HCT116 (cell line): ENCODE measurements at places on chromosomes 16 and 17.
A peak's percentile ranks its signal among the peaks of the same experiment; 100 is the strongest.

- no peak for DNase-seq
These were observed 227.3 kb downstream of the COPRS start for GRCh38 chr17:31631766-31632165.

DNA sequence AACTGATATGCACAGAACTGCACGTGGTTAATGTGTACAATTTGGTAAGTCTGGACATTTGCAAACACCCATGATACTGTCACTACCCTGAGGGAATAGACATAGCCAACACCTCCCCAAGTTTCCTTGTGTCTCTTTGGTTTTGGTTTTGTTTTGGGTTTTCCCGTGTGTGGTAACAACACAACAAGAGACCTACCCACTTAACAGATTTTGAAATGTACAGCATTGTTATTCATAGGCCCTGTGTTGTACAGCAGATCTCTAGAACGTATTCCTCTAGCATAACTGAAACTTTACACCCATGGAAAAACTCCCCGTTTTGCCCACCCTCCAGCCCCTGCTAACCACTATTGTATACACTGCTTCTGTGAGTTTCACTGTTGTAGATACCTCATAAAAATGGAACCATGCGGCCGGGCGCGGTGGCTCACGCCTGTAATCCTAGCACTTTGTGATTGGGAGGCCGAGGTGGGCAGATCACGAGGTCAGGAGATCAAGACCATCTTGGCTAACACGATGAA is 76.3 kb upstream of the TBC1D3K start:
- DNase-seq, result no peak

GRCh38 chr16:16162591-16162990 is 60.7 kb downstream of the ABCC6 start:
- no peak for DNase-seq

DNA sequence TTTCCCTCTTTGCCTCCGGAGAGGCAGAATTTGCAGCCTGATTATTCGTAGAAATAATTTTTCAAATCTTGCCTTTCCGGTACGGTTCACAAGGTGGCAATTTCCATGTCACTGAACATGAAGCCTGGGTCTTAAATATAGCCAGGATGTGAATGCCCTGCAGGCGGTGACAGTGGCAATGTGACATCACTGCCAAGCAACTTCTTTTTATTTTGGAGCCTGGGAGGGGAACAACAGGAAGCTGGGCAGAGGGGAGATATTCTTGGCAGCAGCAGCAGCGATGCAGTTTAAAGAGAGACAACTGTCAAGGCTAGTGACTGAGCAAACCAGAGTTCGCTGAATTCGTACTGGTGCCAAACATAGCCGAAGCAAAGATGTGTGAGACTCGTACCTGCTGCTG is 171.1 kb downstream of the SNX29 start:
- no peak for DNase-seq

GRCh38 chr16:22813948-22814710 is at the start of gene HS3ST2:
HS3ST2 (plus strand) TSS chr16:22814162; CDS start chr16:22814611, 449 bp downstream.
- no peak for DNase-seq

GRCh38 chr16:69859105-69859989 is 91.8 kb upstream of the CLEC18A start:
- DNase-seq, result peak; percentile 33

DNA sequence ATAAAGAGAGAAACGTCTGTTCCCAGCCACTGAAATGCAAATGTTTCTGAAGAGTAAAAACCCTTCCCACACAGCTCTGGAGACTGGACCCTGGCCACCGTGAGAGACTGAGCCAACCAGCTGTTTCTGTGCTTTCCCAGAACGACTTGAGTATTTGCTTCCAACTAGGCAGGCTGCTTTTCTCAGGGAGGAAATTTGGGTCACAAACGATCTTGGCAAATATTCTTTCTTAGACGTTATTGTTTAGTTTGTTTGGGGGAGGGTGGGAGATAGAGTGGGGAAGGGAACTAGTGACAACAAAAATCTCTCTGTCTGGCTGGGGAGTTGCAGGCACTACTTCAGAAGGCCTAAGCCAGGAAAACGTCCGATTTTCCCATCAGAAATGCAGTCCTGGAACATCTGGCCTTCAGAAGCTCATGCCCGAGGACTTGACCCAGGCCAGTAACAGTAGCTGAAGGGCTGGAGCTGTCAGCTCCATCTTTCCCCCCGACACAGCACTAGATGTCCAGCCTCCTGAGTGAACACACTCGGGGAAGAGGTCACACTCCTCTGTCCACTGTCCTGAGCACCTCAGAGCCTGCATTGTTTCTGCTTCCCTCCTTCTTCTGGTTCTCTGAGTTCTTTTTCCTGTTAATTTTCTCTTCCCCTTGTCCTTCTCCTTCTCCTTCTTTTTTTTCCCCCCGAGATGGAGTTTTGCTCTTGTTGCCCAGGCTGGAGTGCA is 4.0 kb downstream of the CCDC92B start:
- no peak for DNase-seq

DNA sequence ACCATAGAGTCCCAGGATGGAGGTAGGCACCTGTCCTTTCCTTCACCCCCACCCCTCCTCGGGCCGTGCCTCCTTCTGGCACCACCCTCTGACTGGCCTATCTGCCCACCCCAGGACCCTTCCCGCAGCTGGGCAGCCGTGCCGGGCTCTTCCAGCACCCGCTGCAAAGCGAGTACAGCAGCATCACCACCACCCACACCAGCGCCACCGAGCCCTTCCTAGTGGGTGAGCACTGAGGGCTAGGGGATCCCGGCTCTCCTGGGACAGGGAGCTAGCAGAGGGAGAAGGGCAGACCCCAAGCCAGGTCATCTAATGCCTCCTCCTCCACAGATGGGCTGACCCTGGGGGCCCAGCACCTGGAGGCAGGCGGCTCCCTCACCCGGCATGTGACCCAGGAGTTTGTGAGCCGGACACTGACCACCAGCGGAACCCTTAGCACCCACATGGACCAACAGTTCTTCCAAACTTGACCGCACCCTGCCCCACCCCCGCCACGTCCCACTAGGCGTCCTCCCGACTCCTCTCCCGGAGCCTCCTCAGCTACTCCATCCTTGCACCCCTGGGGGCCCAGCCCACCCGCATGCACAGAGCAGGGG is 7.8 kb downstream of the GALK1 start:
- no peak for DNase-seq

- DNase-seq, result no peak
These were observed 114.1 kb downstream of the C16orf78 start for GRCh38 chr16:49487746-49488145.

- DNase-seq, result no peak
These were observed 39.0 kb downstream of the TEX2 start for GRCh38 chr17:64223931-64224629.

DNA sequence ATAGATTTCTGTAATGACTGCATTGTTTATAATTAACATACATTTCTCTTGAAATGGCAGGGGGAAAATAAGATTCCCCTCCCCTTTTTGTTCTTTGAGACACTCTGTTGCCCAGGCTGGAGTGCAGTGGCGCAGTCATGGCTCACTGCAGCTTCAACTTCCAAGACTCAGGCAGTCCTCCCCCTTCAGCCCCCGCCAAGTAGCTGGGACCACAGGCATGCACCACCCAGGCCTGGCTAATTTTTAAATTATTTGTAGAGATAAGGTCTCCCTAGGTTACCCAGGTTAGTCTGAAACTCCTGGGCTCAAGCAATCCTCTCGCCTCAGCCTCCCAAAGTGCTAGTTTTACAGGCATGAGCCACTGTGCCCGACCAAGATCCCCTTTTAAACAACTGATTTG is 67.7 kb downstream of the KATNIP start:
- DNase-seq, result no peak

GRCh38 chr16:22262460-22262859 is 34.7 kb upstream of the POLR3E start:
- DNase-seq, result no peak

DNA sequence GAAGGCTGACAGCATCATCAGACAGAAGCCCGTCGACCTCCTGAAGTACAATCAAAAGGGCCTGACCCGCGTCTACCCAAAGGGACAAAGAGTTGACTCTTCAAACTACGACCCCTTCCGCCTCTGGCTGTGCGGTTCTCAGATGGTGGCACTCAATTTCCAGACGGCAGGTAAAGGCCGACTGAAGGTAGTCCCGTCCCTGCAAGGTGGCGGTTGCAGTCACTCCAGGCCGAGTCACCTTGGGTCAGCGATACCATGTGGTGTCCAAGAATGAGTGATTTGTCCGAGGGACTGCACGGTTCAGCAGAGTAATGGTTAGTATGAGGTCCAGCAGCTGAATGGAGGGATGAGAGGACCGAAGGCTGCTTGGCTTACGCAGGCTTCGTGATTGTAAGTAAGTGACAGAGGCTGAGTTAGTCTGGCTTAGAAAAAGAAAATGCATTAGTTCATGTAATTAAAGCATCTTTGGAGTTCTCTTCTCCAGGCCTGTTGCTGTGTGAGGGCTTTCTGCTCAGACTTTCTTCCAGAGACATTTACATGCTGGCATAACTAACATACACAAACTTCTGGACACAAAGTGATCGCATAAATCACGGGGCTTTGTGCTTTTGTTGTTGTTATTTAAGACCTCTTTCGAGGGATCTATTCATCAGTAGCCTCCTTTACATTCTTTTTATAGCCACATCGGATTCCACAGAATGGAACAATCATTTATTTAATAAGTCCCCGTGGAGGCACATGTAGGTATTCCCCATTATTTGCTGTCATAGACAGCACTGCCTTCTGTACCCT is 74.9 kb downstream of the SDR42E1 start:
- DNase-seq, result no peak

DNA sequence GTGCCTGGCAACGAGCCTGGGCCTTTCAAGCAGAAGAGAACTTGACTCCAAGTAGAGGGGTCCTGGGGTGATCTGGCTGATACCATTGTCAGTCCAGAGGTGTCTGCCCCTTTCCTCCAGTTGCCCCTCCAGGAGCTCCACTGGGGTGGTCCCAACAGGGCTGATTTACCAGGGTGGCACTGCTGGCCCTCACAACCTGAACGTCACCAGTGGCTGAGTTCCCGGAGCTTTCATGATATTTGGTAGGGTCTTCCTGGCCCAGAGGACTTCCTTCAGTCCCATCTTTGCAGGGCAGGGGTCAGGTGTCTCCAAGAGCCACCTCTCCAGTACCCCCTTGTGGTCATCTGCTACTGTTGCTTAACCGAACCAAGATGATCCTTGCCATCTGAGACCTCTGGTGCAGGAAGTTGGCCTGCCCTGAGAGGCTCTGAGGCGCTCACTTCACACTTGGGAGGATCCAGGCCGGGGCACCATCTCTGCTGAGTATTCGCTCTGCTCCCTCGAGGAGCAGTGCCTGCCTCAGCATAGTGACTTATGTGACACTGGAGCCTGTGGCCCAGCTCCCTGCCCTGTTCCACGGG is 3.5 kb downstream of the LIMD2 start:
- peak; percentile 21 for DNase-seq

GRCh38 chr17:17876959-17877528 is 40.3 kb upstream of the SREBF1 start:
- DNase-seq, result no peak

- DNase-seq, result peak; percentile 91
These were observed at the start of gene THAP11 for GRCh38 chr16:67841816-67842508. THAP11 (plus strand) TSS chr16:67842320; CDS start chr16:67842555, 235 bp downstream.

DNA sequence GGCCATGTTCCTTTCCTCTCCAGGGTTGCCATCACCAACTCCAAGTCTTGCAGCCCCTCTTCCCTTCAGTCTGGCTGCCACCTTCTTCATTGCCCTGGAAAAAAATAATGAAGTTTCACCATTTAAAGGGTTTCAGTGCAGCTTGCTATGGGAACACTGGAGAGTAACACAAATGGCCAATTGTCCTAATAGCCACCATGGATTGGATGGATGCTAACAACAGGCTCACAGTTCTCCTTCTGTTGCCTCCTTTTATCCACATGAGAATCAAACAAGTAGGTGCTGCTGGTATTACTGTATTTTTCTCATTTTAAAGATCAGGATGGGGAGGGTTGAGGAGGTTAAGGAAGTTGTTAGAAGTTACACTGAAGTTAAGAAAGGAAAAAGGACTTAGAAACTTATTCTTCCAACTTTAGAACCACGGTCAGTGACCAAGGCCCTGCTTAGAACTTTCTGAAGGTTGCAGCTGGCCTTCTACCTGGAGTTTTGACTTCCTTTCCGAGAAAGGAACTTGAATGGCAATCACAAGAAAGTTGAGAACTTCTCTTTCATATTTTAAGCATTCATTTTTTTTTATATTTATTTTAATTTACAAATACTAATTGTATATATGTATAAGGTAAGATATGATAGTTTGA is 198.0 kb upstream of the MAF start:
- no peak for DNase-seq

- no peak for DNase-seq
These were observed 30.7 kb upstream of the CDH5 start for GRCh38 chr16:66335704-66336329.

- no peak for DNase-seq
These were observed 125.3 kb upstream of the SALL1 start for GRCh38 chr16:51276336-51276735.

DNA sequence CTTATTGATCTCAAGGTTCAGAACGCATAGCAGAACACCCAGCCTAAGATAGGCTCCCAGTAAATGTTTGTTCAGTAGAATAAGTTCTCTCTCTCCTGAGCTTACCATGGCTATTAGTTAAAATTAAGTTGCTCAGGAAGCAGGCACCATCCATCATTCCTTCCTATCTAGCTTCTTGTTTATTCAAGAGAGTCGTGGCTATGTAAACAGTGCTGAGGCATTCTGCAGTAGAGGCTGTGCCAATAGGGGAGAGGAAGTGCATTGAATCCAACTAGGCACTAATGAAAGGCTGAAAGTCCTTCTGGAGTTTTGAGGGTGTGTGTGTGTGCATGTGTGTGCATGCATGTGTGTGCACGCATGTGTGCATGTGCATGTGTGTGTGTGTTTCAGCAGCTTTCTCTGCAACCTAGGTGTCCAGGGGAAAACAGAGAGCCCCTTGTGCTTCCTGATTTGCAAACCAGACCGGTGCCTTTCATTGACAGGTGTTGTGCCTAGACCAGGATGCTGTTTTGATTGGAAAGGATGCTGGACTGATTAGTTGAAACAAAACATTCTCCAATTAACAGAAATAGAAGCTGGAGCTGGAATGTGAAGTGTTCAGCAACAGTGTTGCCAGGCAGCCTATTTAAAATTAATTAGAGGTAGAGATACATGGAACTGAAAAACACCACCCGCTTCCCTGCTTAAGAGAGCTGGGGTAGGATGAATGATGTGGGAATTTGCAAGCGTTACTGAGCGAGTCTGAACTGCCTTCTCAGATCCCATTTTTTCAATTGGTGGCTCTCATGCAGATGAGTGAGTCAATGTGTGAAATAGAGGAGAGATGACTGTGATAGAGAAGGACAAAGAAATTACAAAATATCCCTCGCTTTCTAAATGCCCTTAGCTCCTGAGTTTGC is 103.3 kb upstream of the CLEC3A start:
- DNase-seq, result no peak

- no peak for DNase-seq
These were observed 152.2 kb upstream of the TBX2 start for GRCh38 chr17:61247439-61247838.

DNA sequence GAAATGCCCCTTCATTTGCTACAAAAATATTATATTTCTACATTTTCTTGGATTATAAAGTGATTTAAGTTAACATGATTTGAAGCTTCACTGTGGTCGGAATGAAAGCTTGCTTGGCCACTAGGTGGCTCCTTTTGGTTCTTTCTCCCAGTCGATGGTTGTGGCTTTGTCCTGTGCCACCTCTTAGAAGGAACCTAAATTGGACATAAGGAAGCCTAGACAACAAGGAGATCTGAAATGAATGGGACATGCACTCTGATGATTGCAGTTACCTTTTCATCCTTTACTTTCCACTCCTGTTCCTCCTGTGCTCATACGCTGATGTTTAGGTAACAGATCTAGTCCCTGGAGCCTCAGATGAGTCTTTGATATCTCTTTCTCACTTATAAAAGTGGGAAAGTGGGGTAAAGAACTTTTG is 39.2 kb downstream of the FTO start:
- DNase-seq, result peak; percentile 55

- DNase-seq, result no peak
These were observed 20.9 kb downstream of the HAPSTR1 start for GRCh38 chr16:9112166-9112843.
